LoVo (cell line): ENCODE measurements at places on chromosomes 6 and 20.
A peak's percentile ranks its signal among the peaks of the same experiment; 100 is the strongest.

- DNase-seq, result no peak
Observed at GRCh38 chr6:36128793-36129192, 1.5 kb upstream of the MAPK13 start.

DNA sequence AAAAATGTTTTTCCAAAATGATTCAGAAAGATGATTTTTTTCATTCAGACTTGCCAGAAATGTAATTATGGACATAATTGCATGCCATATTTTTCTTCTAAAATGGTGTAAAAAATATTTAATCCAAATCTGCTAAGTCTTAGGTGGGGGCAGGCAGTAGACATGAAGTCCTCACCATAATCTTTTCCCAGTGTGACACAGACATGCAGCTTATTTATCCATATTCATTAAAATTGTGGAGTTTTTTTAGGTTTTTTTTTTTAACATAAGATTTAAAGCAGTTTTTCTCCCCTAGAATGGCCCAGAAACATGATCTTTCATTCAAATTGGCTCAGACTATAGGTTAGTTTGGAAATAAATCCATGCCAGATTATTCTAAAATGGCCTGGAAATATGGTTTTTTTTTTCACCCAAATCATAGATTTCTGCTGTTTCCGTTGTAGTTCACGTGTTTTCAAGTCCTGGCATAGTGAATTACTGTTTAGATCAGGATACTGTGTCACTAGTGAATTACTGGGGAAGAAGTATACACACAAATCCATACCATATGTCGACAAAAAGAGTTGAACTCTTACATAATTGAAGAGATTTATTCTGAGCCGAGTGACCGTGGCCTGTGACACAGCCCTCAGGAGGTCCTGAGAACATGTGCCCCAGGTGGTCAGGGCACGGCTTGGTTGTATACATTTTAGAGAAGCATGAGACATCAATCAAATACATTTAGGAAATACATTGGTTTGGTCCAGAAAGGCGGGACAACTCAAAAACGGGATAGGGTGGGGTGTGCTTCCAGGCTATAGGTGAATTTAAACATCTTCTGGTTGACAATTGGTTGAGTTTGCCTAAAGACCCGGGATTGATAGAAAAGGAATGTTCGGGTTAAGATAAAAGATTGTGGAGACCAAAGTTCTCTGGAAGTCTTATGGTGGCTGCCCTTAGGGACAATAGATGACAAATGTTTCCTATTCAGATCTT lies 33.9 kb downstream of the ZNF133 start:
- no peak for DNase-seq

DNA sequence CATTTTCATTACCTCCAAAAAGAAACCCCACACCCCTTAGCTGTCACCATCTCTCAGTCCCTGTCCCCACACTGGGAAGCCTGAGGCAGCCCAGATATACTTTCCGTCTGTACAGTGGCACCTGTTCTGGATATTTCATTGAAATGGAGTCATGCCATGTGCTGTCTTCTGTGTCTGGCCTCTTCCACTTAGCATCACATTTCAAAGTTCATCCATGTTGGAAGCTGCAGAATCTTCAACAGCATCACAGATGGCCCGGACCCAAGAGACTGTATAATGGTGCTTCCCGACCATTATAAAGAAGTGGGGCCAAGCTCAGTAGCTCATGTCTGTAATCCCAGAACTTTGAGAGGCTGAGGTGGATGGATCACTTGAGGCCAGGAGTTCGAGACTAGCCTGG lies 58.4 kb downstream of the DLGAP4 start:
- no peak for DNase-seq

DNA sequence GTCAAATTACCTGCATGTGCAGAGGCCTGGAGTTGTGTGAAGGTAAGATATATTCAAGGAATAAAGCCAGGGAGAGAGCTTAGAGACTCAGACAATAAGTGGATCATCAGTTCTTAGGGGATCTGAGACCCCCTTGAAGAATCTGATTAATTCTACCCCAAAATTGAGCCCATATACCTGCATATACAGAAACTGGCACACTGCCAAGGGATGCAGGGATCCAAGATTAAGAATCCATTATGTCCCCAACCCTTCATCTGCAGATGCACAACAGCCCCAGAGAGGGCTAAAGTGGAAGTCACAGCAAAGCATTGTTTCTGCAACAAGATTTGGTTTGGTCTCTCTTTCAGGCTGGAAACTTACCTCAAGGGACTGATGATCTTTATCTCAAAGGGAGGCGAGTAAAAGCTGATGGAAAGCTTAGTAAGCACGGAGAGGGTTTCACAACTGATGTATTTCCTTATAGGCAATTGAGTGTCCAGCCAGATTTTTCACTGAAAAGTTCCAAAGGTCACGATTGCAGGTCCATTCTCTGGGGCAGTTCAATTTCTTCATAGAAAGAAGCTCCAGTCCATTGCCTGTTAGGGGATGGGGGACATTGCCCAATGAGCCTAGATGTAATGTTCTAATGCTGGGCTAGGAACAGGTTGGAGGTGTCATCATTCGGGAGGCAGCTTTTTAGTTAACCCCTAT lies 20.9 kb upstream of the STK35 start:
- DNase-seq, result no peak

DNA sequence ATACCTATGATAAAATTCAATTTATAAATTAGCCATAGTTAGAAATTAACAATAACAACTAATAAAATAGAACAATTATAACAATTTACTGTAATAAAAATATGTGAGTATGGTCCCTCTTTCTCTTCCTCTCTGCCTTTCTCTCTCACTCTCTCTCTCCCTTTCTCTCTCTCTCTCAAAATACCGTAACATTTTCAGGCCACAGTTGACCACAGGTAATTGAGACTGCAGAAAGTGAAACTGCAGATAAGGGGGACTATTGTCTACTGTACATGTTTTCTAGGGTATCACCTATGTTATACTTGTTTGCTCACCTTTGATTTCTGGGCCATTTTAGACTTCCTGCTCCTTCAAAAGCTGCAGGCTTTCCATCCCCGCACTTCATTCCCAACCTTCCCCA lies 46.8 kb downstream of the LY86 start:
- DNase-seq, result no peak

DNA sequence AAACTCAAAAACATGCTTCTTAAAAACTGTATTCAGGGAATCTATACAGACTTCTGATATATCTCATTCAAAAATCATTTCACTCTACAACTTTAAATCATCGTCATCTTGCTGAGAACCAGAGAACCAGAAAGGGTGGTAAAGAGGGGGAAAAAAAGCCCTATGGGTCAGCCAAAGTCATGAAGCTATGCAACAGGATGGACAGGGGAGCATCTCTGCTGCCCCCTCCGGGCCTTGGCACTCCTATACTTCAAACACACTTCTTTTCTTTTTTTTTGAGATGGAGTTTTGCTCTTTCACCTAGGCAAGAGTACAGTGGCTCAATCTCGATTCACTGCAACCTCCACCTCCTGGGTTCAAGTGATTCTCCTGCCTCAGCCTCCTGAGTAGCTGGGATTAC lies 73.5 kb upstream of the NFATC2 start:
- no peak for DNase-seq

GRCh38 chr6:75077701-75078100 lies 128.2 kb downstream of the COL12A1 start:
- no peak for DNase-seq

DNA sequence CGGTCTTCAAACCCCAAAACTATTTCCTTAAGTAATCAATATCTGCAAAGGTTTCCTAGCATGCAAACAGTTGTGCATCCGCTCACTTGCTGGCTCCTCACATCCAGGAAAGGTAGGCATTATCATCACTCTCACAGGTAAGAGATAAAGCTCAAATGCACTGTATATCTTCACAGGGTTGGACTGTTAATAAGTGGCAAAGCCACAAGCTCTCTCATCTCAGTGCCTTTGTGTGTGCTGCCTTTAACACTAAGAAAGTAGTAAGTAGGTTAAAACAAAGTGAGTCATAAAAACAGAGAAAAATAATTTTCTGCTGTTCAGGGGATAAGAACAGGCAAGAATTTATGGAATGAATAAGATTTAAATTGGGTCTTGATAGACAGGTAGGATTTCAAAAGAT lies 21.3 kb downstream of the MAN1A1 start:
- no peak for DNase-seq

GRCh38 chr20:33693741-33694638 lies 7.8 kb upstream of the E2F1 start:
- no peak for DNase-seq

DNA sequence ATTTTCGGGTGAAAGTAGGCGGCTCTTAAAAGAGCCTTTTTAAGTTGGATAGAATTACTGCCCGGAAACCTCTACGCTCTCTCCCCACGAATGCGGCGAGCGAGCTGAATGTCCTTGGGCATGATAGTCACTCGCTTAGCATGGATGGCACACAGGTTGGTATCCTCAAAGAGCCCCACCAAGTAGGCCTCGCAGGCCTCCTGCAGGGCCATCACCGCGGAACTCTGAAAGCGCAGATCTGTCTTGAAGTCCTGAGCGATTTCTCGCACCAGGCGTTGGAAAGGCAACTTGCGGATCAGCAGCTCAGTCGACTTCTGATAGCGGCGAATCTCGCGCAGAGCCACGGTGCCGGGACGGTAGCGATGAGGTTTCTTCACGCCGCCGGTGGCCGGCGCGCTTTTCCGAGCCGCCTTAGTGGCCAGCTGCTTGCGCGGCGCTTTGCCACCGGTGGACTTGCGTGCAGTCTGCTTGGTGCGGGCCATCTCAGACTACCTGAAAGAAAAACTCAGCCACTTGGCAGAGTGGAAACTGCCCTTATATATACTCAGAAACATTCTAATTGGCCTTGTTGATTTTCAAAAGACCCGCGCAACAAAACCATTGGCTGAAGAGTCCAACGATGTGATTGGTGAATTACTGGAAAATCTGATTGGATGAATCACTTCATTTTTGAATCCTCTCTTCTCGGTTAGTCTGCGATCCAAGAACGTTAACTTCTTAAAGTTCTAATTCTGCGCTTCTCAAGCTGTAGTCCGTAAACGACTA lies 93.9 kb upstream of the BTN3A2 start:
- peak; percentile 89 for DNase-seq

- DNase-seq, result no peak
Observed at GRCh38 chr6:133435065-133435728, 194.0 kb downstream of the EYA4 start.

GRCh38 chr6:39777218-39777617 lies 15.0 kb upstream of the DAAM2 start:
- no peak for DNase-seq

- DNase-seq, result no peak
Observed at GRCh38 chr6:4133941-4134838, 1.2 kb downstream of the ECI2 start.

GRCh38 chr20:11712639-11713160 lies 205.0 kb upstream of the BTBD3 start:
- DNase-seq, result no peak

GRCh38 chr6:25042036-25042521 lies 106.3 kb upstream of the RIPOR2 start:
- no peak for DNase-seq

DNA sequence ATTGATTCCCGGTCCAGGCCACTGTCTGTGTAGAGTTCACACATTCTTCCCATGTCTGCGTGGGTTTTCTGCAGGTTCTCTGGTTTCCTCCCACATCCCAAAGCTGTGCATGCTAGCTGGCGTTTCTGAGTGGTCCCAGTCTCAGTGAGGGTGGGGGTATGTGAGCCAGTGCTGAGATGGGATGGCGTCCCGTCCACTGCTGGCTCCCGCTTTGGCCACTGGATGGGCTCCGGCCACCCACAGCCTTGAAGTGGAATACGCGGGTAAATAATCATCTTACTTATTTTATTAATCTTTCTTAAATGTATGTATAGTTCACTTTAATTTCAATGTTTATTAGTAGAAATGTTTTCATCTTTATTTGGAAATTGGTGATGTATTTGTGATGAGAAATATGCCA lies 343.5 kb upstream of the MANEA start:
- DNase-seq, result no peak

GRCh38 chr6:85676086-85676729 lies 33.5 kb upstream of the SYNCRIP start:
- DNase-seq, result no peak

- no peak for DNase-seq
Observed at GRCh38 chr20:3318226-3318884, 79.4 kb upstream of the SLC4A11 start.

- DNase-seq, result peak; percentile 72
Observed at GRCh38 chr20:32017711-32018251, 7.5 kb downstream of the CCM2L start.

GRCh38 chr6:135451617-135452190 lies 45.8 kb downstream of the AHI1 start:
- peak; percentile 47 for DNase-seq

DNA sequence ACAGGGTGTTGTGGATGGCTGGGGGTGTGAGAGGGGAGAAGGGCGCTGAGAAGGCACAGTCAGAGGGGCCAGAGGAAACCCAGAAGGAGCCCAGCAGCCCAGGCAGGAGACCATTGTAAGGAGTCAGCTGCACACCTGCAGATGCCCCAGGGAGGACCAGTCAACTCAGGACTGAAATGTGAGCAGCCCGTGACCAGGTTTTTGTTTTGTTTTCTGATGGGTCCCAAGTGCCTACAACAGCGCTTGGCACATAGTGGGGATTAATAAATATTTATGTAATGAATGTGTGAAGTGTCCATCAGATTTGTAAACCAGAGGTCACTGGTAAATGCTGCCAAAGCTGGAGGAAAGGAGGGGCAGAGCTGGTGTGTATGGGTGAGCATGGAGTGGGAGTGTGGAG lies 30.2 kb downstream of the TRAM2 start:
- DNase-seq, result no peak

DNA sequence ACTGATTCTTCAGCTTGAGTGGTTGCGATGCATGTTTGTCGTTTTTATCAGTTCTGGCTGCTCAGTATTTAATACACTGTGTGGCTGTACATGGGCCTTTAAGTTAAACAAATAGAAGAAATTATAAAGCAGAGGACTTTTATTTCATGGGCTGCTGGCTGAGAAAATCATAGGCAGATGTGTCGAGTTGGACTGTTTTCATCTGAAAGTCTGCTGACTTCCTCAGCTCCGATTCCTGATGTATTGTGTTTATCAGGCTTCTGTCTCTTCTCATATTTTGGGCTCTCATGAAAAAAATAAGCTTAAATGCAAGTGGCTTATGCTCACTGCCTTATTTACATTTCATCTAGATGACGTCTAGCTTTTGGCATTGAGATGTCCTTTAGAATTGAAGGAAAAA lies 129.5 kb upstream of the GGTLC1 start:
- no peak for DNase-seq

- no peak for DNase-seq
Observed at GRCh38 chr6:77397561-77397960, 65.7 kb downstream of the HTR1B start.
